ENCODE measurements at places on chromosomes 11 and 22.
A peak's percentile ranks its signal among the peaks of the same experiment; 100 is the strongest.

GRCh38 chr11:124483422-124483821 lies 37.9 kb upstream of the OR8B8 start:
- DNase-seq, result no peak

- no peak for DNase-seq
Measured at GRCh38 chr22:47198801-47199251, 436.4 kb downstream of the TBC1D22A start.

GRCh38 chr11:65442842-65443331 lies 20.3 kb downstream of the NEAT1 start:
- no peak for DNase-seq

DNA sequence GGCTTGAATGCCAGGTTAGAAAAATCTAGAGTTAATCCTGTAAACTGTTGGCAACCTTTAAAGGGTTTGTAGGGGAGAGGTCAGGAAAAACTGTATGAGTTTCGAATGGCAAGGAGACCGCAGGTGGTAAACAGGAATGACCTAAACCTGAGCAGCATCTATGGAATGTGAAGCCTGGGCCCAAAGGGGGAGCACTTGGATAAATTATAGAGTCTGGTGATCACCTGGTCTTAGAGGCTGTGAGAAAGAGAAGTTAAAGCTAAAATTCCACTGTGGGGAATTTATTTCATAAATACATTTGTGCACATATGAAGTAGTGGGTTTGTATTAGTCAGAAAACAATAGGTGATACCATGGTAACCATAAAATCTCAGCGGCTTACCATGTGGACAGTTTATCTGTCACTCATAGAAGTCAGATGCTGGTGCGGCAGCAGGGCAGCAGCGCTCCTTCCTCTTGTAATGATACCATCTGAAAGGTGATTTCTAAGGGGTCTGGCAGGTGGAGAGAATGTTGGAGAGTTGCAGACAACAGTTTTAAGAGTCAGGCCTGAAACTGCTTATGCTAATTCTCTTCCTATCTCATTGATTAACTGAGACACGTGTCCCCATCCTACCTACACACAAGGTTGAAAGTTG lies 1104.4 kb upstream of the CCDC90B start:
- no peak for DNase-seq

- no peak for DNase-seq
Measured at GRCh38 chr22:38228873-38229740, 27.3 kb downstream of the MAFF start.

GRCh38 chr22:46866591-46866990 lies 104.1 kb downstream of the TBC1D22A start:
- no peak for DNase-seq

DNA sequence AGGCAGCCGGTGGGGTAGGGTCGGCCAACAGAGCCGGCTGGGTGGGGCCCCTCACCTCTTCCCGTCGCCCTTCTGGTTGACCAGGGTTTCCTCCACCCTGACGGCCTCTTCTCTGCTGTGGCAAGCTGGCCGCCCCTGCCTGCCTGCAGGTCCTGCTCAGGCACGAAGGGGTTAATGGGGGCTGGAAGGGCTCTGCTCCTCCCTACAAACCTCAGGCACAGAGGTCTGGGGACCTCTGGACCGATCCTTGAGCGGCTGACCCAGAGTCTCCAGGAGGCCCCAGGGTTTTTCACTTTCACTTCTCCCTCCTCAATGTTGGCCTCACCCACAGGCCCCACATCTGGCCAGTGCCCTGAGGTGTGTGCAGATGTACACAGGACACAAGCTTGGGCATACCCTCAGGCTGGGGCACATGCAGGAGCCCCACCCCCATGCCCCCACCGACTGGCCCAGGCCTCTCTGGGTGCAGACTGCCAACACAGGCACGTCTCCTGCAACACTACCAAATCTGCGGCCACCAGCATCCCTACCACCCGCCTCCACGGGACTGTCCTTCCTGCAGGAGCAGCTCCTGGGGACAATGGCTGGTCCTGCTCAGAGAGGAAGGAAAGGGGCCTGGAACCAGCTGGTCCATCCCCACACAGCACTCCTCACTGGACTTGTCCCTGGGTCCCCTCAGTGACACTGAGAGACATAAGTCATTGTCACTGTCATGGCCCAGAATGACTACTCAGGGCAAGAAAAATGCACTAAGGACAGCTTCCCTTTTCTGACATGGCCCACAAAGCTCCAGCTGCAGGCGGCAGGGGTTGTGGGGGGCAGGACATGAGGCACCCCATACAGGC lies 3.2 kb upstream of the TBX1 start:
- DNase-seq, result no peak

DNA sequence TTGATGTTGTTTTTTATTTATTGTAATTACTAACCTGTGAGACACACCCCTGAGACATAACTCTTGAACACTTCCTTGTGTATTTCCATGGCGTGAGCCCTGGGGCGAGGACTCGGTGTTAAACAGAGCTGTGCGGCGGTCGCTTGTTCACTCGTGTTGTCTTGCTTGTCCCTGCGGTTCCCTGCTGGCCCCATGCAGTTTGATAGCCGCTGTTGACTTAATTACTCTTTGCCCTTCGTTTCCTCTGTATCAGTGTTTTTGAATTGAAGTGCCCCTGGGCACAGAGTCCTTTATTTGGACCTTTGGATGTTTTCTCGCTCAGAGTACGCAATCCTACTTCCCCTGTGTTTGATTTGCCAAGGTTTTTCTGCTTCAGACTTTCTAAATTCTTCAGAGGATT lies 52.7 kb downstream of the TBC1D22A start:
- no peak for DNase-seq

GRCh38 chr11:1158681-1159487 lies 1.1 kb downstream of the MUC5AC start:
- DNase-seq, result no peak

DNA sequence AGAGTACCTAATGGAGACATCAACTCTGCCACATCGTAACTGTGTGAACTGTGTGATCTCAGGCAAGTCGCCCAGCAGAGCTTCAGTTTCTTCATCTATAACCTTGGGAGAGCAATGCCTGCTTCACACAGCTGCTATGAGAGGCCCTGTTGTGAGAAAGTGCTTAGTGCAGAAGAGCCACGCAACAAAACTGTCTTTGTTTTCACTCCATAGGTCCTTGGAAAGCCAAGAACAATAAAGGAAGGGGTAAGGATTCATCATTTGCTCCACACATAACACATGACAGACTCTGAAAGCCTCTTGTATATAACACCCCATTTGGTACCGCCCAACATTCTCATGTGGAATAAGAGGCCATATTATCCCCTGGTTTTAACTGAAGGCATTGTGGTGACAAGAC lies 231.9 kb upstream of the ISX start:
- no peak for DNase-seq

- peak; percentile 58 for DNase-seq
Measured at GRCh38 chr11:41201156-41201555, 258.3 kb downstream of the LRRC4C start.
